ENCODE measurements at places on chromosomes 11 and 22.

GRCh38 chr11:111450480-111451320 lies 61.5 kb downstream of the BTG4 start:
- DNase-seq = no peak

DNA sequence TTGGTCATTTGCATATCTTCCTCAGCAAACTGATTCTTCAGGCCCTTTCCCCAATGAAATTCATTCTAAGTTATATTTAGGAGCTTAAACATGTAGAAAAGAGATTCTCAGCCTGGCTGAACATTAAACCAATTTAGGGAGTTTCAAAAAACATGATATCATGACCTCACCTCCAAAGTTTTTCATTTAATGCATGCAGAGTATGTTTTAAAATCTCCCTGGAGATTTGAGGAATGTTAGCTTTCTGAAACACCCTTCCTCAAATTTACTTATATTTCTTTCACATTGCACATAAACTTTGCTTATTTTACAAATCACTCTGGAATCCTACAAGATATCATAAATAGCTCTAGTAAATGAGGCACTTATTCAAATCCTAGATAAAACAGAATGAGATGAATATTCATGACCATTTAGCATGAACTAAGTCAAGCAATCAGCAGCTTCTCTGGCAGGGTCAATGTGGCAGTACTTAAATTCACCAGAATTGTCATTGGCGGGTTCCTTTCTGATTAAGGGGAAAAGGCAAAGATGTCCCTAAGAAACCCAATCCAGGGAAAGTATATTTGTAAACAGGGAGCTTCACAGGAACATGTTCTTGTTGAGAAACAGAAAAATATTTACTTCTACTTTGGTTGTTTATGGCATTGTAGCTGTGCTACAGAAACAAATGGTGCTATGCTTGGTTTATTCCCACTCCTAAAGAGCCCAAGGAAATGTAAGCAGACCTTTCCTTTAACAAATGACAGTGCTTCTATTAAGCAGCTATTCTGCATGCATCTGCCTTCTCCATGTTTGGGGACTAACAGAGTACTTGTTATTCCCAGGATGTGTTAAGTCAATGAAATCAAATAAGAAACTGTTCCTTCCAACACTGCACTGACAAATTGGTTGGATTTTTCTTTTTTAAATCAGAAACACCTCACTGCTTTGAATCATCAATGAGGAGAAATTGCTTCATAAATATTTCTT lies 162.3 kb downstream of the C11orf87 start:
- DNase-seq = no peak

DNA sequence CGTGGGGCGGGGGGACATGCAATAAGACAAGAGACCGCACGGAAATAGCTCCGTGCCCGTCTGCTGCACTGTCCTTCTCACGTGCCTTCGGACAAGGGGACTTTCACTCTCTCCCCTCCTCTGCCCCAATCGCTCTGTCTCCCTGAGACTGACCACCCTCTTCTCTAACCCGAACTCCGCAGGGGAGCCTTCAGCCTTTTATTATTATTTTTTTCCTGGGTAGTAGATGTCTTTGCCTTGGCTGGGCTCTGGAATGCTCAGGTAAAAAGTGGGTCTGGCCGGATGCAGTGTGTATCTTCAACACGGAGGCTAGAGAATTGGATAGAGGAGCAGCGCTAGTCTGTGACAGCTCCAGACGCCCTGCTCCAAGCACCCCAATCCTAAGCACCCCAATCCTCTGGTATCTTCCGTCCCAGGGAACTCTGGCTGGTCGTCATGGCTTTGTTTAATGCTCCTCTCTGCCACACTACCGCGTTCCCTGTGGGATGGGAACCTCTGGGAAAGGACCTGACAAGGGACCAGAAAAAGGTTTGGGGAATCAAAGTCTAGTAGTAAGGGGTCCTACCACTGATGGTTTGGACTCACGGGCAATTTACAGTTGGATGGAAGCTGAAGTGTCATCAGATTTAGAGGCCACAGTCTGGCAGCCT lies 25.1 kb upstream of the ROBO3 start:
- DNase-seq = no peak

DNA sequence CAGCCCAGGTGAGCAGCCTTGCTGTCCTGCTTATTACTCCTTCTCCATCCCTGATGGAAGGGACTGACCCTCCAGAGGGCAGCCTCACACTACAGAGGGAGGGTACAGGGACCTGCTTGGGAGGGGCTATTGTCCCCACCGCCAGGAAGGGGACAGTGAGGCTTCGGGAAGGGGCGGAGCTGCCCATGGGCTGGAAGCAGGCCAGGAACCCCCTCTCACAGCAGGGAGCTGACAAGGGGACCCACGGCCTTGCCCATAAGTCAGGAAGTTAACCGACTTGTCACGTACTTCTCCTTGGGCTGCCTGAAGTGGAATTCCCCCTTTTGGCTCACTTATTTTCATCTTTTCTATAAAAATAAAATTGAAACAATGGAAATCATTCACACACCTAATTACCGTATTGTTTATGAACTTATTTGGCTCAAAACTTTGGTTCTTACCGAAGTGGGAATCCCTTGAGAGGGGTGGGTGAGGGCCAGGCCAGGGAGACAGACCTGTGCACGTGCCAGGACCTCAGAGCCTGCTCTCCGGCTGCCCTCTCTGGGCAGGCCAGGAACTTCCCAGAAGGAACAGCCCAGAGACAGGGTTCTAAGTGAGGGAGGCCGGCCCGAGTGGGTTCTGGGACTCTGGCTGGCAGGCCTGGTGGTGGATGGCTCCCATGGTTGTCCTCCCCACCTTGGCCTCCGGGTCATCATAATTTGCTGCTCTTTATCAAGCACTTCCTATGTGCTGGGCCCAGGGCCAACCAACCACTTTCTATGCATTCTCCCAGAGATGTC lies 5.8 kb downstream of the MGAT3 start:
- DNase-seq = no peak

DNA sequence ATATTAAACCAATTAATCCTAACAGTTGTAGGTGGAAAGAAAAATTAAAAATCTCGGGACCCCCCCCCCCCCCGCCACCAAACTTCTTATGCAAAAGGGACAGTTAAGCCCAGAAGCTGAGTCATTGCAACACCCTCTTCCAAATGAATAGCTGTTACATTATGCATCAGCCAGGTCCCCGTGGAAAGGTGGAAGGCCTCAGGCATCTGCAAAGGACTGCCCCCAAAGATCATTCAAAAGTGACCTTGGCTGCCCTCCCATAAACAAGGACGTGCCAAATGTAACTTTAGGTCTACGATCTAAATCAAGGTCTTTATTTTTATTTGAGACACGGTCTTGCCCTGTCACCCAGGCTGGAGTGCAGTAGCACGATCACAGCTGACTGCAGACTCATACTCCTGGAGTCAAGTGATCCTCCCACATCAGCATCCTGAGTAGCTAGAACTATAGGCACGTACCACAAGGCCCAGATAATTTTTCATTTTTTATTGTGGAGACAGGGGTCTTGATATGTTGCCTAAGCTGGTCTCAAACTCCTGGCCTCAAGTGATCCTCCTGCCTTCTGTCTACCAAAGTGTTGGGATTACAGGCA lies 22.8 kb downstream of the SYN3 start:
- no peak for DNase-seq

GRCh38 chr11:107590460-107591377 lies at the start of gene ELMOD1:
TSS of gene ELMOD1 (plus strand) at chr11:107591147. CDS start at chr11:107618190, 27,043 bp downstream.
- DNase-seq = peak; percentile 26

- DNase-seq = no peak
Observed at GRCh38 chr11:21774212-21774611, 418.7 kb upstream of the ANO5 start.

- no peak for DNase-seq
Observed at GRCh38 chr22:19666673-19667593, 47.4 kb upstream of the SEPTIN5 start.

GRCh38 chr11:20669820-20670684 lies 666 bp downstream of the NELL1 start:
- no peak for DNase-seq

DNA sequence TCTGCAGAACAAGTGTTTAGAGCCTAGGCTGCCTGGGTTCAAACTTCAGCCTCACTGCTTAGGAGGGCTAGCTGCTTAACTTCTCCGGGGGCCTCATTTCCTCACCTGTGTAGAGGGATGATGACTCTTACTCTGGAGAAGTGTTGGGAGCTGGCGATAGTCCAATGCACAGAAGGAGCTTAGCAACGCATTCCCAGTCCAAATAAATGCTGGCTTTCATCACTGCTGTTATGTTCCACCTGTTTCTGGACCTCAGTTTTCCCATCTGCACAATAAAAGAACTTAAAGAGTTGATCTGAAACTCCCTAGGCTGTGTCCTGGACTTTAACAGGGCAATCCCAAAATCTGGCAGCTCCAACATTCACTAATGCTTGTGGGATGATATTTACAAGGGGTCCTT lies 337.8 kb downstream of the MIAT start:
- DNase-seq = no peak

DNA sequence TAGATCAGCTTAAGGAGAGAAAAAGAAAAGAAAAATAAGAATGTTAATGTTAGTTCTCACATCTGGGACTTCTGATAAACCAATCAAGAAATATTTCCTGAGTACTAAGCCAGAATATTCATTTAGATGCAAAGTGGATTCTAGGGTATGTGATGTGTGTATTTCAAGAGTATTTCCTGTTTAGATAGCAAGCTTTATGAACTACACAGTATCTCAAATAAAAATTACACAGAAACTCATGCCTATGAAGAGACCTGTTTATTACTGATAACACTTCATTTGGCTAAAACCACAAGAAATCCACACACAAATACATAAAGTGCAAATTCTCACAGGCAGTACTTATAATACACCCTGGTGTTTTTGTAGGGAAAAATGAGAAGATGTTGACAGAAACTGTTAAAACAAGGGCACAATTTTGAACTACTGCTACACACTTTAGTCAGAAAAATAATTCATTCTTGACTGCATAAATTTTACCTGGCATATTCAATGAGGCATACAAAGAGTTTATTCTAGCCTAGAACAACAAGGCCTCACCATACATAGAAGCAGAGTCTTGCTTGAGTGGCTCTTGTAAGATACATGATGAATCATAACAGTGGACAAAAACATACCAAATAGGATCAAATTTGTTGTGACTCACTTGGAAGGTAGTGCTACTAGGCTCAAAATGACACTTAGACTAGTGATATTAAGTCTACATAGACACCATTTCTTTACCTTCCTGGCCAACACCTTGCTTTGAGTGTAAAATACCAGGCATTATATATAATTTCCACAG lies 18.8 kb upstream of the P4HA3 start:
- DNase-seq = no peak

DNA sequence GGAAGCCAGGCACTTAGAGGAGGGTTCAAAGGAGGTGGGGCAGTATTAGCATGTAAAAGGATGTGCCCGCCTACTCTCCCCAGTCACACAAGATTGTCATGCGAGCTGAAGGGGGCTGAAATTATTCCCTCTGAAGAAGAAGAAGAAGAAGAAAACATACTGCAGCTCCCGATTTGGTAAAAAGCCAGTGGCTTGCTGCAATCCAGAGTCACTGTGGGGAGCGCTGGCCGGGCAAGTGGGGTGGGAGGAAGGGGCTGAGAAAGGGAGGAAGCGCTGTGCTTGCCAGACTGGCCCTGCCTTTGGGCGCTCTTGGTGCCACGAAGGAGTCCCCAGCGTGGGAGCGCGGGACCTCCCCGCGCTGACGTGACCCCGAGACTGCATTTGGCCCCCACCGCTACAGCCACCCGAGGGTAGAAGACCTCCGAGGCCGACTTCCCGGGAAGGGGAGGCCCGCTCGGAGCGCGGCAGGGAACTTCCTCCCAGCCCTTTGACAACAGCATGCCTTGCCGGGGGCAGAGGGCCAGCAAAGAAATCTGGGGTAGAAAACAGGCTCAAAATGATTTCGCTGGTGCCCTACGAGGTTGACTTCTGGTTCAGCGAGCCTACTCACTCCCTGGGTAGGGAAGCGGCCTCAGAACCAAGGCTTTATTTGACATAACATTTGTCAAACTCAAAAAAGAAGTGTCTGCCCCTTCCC lies 906.3 kb downstream of the DLG2 start:
- DNase-seq = no peak

- DNase-seq = no peak
Observed at GRCh38 chr11:10282117-10282516, 11.9 kb downstream of the SBF2 start.

- DNase-seq = no peak
Observed at GRCh38 chr11:109734566-109734965, 312.6 kb downstream of the C11orf87 start.

GRCh38 chr11:102664001-102664752 lies 39.0 kb upstream of the MMP20 start:
- DNase-seq = no peak

- no peak for DNase-seq
Observed at GRCh38 chr11:57471496-57471895, 11.2 kb downstream of the RTN4RL2 start.

DNA sequence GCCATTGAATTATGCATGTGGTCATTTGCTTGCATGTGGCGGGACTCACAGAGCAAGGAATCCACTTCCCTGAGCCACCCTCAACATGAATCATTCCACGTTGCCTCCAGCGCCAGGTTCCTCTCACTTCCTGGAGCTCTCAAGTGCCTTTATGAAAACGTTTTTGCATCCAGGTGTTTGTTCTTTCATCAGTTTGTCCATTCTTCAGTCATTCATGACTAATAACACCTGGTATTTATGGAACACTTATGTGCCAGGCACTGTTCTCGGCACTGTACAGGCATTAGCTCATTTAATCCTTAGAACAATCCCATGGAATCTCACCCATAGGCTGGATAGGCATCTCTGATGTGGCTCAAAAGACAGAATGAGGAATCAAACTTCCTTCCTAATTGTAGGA lies 256.1 kb upstream of the SYN3 start:
- DNase-seq = no peak

DNA sequence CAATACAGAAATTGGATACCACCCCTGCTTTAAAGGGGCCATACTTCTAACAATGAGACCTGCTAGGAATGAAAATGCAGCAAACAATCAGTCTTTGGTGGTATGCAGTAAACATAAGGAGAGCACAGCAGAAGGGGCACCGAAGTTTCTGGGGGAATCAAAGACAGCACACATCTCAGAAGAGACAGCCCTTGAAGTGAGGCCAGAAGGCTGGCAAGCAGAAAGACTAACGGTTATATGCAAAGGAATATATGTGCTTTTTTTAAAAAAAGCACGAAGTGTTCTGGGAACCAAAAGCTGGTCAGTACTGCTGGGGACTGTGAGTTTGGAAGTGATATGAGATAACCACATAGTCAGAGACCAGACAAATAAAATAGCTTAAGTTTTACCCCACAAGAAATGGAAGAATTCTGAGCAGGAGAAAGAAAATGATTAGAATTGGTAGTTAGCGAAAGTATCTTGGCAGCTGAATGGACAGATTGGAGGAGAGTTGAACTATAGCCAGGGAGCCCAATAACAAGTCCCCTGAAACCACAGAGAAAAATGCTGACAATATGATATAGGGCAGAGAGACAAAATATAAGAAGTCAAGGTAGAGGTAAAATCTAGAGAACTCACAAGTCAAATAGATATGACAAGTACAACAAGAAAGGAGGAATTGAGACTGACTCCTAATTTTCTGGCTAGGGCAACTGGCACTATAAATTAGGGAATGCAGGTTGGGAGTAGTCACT lies 125.7 kb downstream of the MRTFA start:
- no peak for DNase-seq

GRCh38 chr22:29691636-29692326 lies 28.0 kb upstream of the CABP7 start:
- no peak for DNase-seq
